ENCODE measurements at places on chromosomes 1 and 21. TPM values are rescaled to one million over a fixed set of nuclear protein-coding genes. Genes with fewer than 3 reads are reported as not detected.

CBR1 gene
- 83.1 TPM for total RNA-seq

ATXN7L2 gene
- 14.7 TPM for total RNA-seq

NTMT2 gene
- not detected for total RNA-seq

OR14K1 gene
- total RNA-seq, result not detected

TBX15 gene
- total RNA-seq, result not detected

LMX1A gene
- total RNA-seq, result not detected

AMIGO1 gene
- 11.2 TPM for total RNA-seq

C4BPB gene
- not detected for total RNA-seq

AP4B1 gene
- total RNA-seq, result 18.8 TPM

KRTAP10-7 gene
- not detected for total RNA-seq

MYCL gene
- 8.1 TPM for total RNA-seq

GRIK3 gene
- 0.09 TPM for total RNA-seq

BEND5 gene
- 19.1 TPM for total RNA-seq

MPL gene
- total RNA-seq, result not detected

DNA sequence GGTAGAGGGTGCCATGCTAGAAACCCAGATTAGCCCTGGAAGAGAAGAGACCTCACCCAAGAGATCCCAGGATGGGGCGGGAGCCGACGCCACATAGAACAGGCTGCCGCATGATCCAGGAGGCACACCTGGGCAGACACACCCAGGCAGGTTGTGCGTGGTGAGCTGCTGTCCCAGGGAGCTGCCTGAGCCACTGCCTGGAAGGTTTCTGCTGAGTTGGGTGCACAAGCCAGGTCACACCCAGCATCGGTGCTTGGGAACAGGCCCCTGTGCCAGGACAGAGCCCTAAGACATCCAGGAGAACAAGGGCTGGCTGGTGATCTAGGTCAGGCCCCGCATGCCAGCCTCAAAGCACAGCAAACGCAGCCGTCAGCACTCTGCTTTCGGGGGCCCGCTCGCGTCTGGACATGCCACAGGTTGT is 40.2 kb downstream of the CTNNBIP1 start:
- no peaks in the 10 kb centered on the region for H3K27me3 ChIP-seq
- H3K27ac ChIP-seq, result no peak overlapping the region
- no peaks in the 10 kb centered on the region for H3K4me1 ChIP-seq
- no peak for DNase-seq

DNA sequence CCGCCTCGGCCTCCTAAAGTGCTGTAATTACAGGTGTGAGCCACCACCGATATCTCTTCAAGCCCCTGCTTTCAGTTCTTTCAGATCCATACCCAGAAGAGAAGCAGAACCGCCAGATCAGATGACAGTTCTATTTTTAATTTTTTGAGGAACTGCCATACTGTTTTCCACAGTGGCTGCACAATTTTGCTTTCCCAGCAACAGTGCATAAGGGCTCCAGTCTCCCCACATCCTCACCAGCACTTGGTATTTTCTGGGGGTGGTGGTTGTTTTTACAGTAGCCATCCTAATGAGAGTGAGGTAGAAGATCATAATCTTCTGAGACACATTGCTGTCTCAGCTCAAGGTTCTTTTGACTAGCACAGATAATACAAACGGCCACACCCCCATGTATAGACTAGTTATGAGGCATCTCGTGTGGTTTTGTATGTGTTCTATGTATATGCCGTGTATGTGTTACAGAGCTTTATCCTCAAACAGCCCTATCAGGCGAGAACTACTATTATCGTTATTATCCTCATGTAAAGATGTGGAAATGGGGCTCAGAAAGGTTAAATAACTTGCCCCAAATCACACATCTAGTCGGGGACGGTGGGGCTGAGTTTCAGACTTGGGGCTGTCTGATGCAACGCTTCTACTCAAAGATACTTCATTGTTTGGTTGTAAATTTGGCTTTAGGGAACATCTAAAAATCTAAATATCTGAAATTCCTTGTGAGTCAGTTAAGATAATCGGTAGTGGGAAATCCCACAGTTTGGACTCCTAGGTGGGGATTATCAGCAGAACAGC is 12.0 kb downstream of the FHAD1 start:
- no peak for DNase-seq
- no peak overlapping the region for H3K4me3 ChIP-seq
- no peaks in the 10 kb centered on the region for H3K4me1 ChIP-seq
- H3K27ac ChIP-seq, result no peak overlapping the region
- no peaks in the 10 kb centered on the region for H3K36me3 ChIP-seq

DNA sequence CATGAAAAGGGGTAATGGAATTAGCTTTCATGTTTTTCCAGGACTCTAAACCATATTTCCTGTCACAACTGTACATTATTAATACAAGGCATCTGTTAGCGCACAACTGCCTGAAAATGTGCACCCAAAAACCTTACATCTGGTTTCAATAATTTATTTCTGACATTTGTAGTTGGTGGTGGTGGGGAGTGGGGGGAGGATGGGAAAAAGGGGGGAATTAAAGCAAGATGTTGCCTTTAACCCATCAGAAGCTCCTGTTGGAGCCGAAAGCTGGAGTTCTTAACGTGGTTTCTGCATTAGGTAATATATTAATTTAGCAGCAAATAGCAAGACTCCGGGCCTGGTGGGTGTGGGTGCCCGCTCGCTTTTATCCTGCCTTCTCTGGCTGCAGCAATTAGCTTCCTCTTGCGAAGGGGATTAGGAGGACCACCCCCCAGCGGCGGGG is 36.9 kb upstream of the HHAT start:
- H3K4me3 ChIP-seq, result peak overlapping the region; percentile 24
- peak; percentile 40 for DNase-seq
- no peaks in the 10 kb centered on the region for H3K27me3 ChIP-seq
- peaks cover 11% of the 10 kb centered on the region for H3K4me1 ChIP-seq
- H3K27ac ChIP-seq, result peak overlapping the region; percentile 57

GRCh38 chr1:212613440-212614335 is 5.1 kb downstream of the ATF3 start:
- no peak for DNase-seq
- H3K27ac ChIP-seq, result no peak overlapping the region
- H3K4me1 ChIP-seq, result peaks cover 3% of the 10 kb centered on the region

DNA sequence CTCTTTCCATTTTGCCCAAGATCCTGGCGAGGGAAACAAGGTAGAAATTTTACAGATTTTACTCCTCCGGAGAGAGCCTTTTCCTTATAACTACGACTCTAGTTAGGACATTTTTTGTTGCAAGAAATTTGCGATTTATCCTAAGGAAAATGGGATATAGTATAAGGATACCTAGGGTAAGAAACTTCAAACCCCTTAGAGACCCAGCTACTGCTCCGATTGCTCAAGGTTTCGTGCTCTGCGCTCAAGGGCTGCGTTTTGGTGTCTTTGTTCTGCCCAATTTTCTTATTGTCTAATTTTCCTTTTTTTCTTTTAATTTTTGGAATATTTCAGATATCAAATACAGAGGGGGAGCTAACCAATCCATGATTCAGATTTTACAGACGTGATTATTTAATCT is 1.5 kb downstream of the TTC3 start:
- H3K4me3 ChIP-seq, result peak overlapping the region; percentile 81
- H3K36me3 ChIP-seq, result no peaks in the 10 kb centered on the region
- no peaks in the 10 kb centered on the region for H3K27me3 ChIP-seq
- H3K4me1 ChIP-seq, result peaks cover 8% of the 10 kb centered on the region
- no peak overlapping the region for H3K27ac ChIP-seq
- no peak for DNase-seq

- H3K27me3 ChIP-seq, result no peaks in the 10 kb centered on the region
- peak; percentile 44 for DNase-seq
- H3K4me3 ChIP-seq, result no peak overlapping the region
- H3K27ac ChIP-seq, result no peak overlapping the region
- no peaks in the 10 kb centered on the region for H3K4me1 ChIP-seq
- H3K36me3 ChIP-seq, result peaks cover 47% of the 10 kb centered on the region
These were observed 21.5 kb downstream of the CDC73 start for GRCh38 chr1:193143285-193143684.

DNA sequence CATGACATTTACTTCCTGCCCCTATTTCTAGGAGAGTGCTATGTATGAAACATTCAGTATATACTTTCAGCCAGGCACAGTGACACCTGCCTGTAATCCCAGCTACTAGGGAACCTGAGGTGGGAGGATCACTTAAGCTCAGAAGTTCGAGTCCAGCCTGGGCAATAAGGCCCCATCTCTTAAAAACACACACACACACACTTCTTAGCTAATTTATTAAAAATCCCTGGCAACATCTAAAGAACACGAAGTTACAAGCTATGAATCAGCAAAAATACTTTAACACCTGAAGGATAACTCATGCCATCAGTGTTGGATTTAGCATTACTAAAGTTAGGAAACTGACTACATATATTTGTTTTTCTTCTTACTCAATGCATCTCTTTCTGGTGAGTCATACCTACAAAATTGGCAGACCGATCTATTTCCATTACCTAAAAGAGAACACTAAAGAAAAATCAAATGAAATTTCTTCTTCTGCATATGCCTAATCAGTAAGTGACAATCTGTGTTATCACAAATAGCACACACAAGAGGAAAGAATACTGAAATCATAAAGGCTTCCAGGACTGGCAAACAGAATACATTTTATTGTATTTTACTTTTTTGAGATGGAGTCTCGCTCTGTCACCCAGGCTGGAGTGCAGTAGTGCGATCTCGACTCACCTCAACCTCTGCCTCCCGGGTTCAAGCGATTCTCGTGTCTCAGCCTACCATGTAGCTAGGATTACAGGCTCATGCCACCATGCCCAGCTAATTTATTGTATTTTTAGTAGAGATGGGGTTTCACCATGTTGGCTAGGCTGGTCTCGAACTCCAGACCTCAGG is 41.4 kb downstream of the RNF115 start:
- peak overlapping the region; percentile 90 for H3K27ac ChIP-seq
- no peaks in the 10 kb centered on the region for H3K27me3 ChIP-seq
- DNase-seq, result peak; percentile 82

DNA sequence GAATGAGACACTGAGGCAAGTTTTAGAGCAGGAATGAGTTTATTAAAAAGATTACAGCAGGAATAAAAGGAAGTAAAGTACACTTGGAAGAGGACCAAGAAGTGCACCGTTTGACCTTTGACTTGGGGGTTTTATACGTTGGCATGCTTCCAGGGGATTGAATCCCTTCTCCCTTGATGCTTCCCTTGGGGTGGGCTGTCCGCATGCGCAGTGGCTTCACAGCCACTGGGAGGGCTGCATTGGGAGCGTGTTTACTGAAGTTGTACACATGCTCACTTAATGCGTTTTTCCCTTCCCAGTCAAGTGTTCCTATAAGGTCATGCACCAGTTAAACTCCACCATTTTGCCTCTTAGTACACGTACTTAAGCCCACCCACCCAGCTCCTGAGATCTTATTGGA is 72.4 kb upstream of the MARK1 start:
- no peaks in the 10 kb centered on the region for H3K36me3 ChIP-seq
- no peak overlapping the region for H3K27ac ChIP-seq

DNA sequence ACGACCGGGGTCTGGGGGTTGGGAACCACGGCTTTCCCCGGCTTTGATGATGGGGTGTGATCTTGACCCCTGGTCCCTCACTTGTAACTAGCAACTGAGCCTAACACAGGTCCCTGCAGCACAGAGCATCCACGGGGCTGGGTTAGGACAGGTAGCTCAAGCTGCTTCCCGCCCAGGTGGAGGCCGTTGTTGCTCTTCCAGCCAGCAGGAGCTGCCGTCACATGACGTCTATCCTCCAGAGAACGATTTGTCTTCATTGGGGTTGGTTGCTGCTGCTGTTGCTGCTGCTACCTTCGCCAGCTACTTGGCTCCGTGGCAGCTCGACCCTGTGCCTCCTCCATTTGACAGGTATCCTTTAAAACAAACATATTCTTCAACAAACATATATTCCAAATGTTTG is 74.3 kb upstream of the ADAR start:
- no peak overlapping the region for H3K4me3 ChIP-seq
- H3K4me1 ChIP-seq, result no peaks in the 10 kb centered on the region
- no peaks in the 10 kb centered on the region for H3K36me3 ChIP-seq
- H3K27me3 ChIP-seq, result no peaks in the 10 kb centered on the region
- no peak overlapping the region for H3K27ac ChIP-seq

DNA sequence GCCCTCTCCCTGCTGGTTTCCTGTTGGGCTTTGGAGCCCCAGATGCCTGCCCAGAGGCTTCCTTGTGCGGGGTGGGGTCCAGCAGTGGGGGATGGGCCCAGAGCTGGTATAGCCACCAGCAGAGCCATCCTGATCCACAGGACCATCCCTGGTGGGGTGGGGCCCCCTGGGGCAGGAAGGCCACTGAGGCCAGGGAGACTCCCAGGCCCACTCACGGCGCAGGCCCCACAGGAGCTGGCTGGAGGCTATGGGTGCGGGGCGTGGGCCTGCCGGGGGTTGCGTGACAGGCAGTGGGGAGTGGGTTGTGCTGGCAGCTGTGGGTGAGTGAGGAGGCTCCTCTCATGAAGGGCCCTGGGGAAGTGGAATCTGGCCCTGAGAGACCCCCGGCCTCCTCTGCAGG is 5.7 kb downstream of the LRRC3 start:
- no peaks in the 10 kb centered on the region for H3K27me3 ChIP-seq
- no peak for DNase-seq
- H3K36me3 ChIP-seq, result no peaks in the 10 kb centered on the region
- H3K27ac ChIP-seq, result no peak overlapping the region

DNA sequence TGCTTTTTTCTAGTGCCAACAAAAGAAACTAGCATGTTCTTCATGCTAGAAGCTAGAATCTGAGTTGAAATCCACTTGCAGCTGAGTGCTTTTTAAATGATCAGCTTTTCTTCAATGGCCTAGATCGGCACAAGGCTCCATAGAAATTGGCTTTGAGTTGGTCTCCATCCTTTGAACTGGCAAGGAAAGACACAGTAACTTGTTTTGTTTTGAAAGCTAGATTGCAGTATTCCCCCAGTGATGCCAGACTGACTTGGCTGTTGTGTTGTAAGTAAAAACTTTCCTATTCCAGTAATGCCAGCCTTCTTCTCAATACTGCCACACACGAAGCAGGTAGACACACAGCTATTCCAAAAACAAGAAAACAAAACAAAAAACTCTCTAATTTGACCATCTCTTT is 139.1 kb downstream of the FMN2 start:
- no peaks in the 10 kb centered on the region for H3K36me3 ChIP-seq
- no peak for DNase-seq
- no peak overlapping the region for H3K27ac ChIP-seq
- no peak overlapping the region for H3K4me3 ChIP-seq
- peaks cover 6% of the 10 kb centered on the region for H3K4me1 ChIP-seq

- H3K36me3 ChIP-seq, result no peaks in the 10 kb centered on the region
- H3K27ac ChIP-seq, result no peak overlapping the region
- no peaks in the 10 kb centered on the region for H3K27me3 ChIP-seq
- H3K4me1 ChIP-seq, result peaks cover 17% of the 10 kb centered on the region
- no peak overlapping the region for H3K4me3 ChIP-seq
These were observed 833.3 kb upstream of the PRMT6 start for GRCh38 chr1:106223213-106223612.

GRCh38 chr1:213987927-213988506 is at the start of gene PROX1:
Gene PROX1 (plus strand): TSS chr1:213987973. CDS start chr1:213996536, 8,563 bp downstream.
- H3K36me3 ChIP-seq, result no peaks in the 10 kb centered on the region
- H3K27ac ChIP-seq, result peak within 1 kb of the TSS; percentile 84
- DNase-seq, result peak; percentile 94
- H3K4me1 ChIP-seq, result peaks cover 39% of the 10 kb centered on the region
- H3K27me3 ChIP-seq, result peaks cover 10% of the 10 kb centered on the region

GRCh38 chr21:25300632-25301031 is 306.6 kb downstream of the MRPL39 start:
- no peak overlapping the region for H3K4me3 ChIP-seq
- no peaks in the 10 kb centered on the region for H3K27me3 ChIP-seq
- no peaks in the 10 kb centered on the region for H3K4me1 ChIP-seq

- DNase-seq, result peak; percentile 30
- H3K27me3 ChIP-seq, result no peaks in the 10 kb centered on the region
- peak overlapping the region; percentile 98 for H3K4me3 ChIP-seq
- peaks cover 20% of the 10 kb centered on the region for H3K4me1 ChIP-seq
These were observed 1.2 kb downstream of the ACBD3 start for GRCh38 chr1:226185141-226186036.
